ENCODE measurements at places on chromosomes 1 and 21. TPM values are rescaled to one million over a fixed set of nuclear protein-coding genes. Genes with fewer than 3 reads are reported as not detected.

Gene PALMD
- total RNA-seq = 118 TPM

Gene LCE6A
- not detected for total RNA-seq

Gene TFF1
- not detected for total RNA-seq

Gene TAS1R1
- not detected for total RNA-seq

Gene KRTAP13-2
- total RNA-seq = not detected

Gene FAM163A
- total RNA-seq = not detected

Gene TSEN15
- 25.8 TPM for total RNA-seq

Gene OR13G1
- not detected for total RNA-seq

Gene RUSC1
- 14.2 TPM for total RNA-seq

Gene DDOST
- total RNA-seq = 105 TPM

DNA sequence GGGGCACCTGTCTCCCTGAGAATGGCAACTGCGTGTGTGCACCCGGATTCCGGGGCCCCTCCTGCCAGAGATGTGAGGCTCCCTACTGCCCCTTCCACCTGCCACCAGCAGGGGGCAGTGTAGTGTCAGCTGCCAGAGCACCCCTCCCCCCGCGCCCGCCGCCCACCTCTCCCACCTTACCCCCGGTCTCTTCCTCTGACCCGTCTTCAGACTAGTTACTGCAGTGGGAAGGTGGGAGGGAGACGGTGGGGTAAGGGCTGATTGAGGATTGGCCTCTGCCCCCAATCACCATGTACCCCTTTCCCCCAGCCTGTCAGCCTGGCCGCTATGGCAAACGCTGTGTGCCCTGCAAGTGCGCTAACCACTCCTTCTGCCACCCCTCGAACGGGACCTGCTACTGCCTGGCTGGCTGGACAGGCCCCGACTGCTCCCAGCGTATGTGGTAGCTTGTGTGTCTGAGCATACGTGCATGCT is 10.1 kb upstream of the LRRC71 start:
- DNase-seq = peak; percentile 48

- no peak for DNase-seq
Measured at GRCh38 chr1:91397605-91398004, 7.0 kb downstream of the HFM1 start.

DNA sequence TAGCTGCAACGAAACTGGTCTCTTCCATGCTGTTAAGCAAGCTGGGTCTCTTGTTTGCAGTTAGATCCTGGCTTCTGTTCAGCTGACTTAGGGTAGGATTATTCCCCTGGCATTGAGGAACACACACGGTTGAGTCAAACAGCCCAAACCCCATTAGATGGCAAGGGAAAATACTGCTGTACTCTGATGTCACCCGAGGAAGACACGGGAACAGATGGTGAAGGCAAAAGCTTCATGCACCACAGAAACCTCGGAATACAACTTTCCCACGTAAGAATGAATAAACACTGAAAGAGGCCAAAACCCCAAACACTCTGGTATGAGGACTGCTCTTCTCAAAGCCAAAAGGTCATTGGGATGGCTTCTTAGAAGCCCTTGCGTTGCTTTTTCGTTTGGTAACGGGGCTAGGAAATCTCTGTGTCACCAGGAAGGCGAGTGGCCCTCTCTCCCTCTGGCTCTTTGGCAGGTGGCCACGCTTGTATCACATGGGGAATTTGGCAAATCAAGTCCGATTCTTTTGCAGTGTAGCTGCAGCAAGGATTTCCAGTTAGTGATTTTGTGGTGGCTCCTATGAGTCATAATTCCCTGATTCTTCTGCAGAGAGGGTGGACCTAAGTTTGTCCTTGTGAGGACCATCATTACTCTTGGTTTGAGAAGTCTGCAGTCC is 16.7 kb upstream of the LYST start:
- peak; percentile 79 for DNase-seq

DNA sequence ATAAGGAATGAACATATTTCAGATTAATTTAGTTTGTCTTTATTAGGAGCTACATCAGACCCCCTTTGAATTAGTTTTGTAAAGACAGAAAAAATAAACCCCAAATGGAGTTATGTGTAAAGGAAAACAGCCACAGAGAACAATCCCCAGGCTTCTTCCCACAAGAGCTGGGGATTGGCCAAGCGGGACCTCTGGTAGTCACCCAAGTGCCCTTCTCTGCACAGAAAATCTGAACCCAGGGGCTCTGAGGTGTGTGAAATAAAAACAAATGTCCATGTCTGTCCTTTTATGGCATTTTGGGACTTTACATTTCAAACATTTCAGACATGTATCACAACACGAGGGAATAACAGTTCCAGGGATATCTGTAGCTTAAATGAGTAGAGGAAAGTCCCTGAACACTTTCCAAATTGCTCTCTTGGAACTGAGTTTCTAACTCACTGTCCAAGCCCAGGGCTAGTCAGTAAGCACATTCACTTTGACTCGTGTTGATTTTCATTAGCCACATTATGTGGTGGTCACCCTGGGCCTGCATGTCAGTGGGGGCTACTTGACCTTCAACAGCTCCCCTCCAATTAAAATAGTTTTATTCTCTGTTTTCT is 22.5 kb downstream of the DPT start:
- DNase-seq = no peak

DNA sequence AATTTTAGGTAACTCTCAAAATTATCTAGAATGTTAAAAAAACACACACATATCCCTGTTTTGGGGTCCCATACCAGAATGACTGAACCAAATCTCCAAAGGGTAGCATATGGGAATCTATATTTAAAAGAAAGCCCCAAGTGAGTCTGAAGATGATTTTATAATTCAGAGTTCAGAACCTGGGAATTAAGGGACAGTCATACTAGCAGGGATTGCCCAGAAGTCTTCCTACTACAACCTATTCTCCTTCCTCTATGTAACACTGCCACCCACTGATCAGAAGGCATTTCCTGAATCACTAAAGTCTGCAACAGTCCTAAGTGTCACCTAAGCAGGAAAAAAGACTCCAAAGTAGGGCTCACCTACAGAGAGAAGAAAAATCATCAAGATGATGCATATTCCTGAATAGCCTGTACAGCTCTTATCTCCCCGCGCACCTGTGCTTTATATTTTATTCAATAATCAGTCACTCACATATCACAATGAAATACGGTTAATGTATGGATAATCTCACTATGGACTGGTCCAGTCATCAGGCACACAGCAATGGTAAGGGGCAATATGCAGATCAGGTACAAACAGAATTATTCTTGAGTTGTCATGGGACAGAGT is 4.9 kb downstream of the RGS1 start:
- peak; percentile 9 for DNase-seq

GRCh38 chr1:19179597-19180264 is 30.3 kb downstream of the UBR4 start:
- DNase-seq = no peak

DNA sequence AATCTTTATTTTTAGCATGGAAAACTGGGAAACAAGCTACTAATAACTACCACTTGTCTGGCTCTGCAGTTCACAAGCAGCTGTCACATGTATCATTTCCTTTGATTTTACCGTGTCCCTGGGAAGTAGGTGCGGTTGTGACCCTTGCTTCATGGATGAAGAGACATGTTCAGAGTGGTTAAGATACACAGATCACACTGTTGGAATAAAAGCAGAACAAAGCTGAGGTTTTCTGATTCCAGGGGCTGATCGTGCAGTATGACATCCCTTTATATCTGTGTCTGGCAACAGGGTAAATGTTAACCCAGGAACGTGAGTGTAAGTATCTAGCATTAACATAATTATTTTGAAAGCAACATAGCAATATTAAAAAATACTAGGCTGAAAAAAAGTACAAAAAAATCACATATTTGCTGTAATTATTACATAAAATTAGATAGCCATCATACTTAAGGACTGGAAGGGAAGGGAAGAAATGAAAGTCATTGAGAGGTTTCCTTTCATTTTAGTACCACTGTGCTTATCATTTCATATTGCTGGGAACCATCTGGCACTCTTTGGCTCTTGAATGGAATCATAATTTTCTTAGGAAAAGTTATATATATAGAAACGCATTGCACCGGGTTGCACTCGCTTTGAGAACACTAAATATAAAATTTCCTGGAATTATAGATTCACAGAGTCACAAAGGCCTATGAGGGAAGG is 62.8 kb upstream of the PAXBP1 start:
- no peak for DNase-seq

DNA sequence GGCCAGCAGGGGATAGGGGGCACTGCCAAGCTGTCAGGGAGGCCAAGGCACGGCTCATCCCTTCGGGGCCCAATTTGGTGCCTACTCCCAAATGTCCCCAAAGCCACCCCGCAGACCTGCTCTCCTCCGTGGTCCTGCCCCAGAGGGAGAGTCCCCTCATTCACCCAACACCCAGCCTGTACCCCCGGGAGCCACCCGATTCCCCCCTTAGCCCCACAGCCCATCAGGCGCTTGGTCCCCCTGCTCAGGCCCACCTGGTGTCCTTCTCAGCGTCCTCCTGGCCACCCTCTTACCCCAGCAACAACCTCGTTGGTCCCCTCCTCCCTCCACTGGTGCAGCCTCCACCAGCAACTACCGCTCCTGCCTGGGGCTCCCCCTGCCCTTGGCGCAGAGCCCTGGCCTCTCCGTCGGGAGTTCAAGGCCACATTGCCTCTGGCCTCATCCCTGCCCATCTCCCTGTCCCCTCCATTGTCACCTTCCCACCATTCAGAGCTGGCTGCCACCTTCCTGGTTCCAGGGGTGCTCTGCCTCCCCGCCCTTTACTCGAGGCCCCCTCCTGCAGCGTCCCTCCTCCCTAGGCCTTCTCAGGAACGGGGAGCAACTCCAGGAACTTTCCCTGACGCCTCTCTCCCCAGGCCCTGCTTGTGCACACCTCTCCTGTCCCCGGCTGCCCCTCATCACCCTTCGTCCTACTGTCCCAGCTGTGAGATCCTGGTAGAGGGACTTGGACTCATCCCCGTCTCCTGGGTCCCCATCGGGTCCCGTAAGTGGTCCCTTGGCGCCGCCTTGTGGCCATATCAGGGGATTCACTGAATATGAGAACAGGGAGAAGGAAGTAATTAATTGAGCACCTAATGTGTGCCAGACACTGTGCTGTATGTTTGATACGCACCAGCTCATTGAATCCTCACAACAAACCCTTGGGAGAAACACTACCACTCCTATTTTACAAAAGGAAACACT is 73.9 kb downstream of the RAP1GAP start:
- peak; percentile 66 for DNase-seq

- peak; percentile 64 for DNase-seq
Measured at GRCh38 chr1:15328351-15329103, 81.2 kb upstream of the EFHD2 start.

- no peak for DNase-seq
Measured at GRCh38 chr1:46676531-46676930, 4.9 kb downstream of the TEX38 start.

- no peak for DNase-seq
Measured at GRCh38 chr1:46437723-46438122, 43.6 kb downstream of the FAAH start.

DNA sequence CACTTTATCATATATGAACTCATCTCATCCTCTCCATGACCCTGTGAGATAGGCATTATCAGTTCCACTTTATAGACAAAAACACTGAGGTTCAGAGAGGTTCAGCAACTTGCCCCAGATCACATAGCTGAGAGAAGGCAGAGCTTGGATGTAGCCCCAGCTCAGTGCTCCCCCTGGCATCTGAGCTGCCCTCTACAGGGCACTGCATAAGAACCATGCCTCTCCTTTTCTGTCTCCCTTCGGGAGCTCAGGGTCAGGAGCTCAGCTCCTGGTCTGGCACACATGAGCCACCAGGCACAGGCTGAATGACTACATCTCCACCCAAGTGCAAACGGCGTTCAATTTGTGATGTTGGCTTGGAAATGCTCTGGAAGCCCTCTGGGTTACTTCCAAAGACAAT is 16.9 kb downstream of the RAB7B start:
- no peak for DNase-seq

- DNase-seq = no peak
Measured at GRCh38 chr1:37753473-37754321, 11.2 kb downstream of the EPHA10 start.

DNA sequence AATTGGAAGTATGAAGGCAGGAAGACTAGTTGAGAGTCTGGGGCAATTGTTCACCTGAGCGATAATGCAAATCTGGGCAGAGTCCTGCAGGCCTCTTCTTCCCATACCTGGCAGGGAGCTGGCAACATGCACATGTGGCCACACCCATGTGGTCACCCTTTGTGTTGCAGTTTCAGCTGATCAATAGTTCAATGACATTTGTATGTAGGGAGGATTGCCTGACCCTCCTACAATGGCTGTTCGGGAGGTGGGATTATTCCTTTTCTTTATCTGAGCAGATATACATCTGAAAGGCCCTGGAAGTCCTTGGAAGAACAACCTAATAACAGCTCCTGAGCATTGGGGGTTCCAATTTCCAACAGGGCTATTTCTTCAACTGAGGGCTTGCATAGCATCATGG is 15.2 kb upstream of the TRIM45 start:
- DNase-seq = no peak

- peak; percentile 31 for DNase-seq
Measured at GRCh38 chr1:217139513-217139912, 416.3 kb upstream of the ESRRG start.

DNA sequence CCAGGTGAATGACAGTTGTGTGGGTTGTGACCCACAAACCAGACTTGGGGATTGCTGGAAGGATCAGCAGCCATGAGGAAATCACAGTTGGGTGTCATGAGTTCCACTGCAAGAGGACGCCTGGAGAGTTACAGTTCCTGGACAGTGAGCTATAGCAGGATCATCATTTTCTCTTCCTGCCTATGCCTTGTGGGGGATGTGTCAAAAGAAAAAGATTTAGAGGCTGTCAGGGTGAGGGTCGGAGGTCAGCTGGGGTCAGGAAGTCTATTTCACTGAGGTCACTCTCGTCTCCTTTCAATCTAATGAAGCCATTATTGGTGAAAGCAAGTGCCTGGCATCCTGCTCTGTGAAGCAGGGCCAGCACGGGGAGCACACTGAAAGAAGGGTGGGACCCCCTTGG is 7.0 kb upstream of the LIN28A start:
- no peak for DNase-seq

GRCh38 chr1:14165371-14165801 is 433.1 kb upstream of the KAZN start:
- no peak for DNase-seq

- DNase-seq = no peak
Measured at GRCh38 chr1:204705888-204706837, 20.6 kb upstream of the LRRN2 start.

- no peak for DNase-seq
Measured at GRCh38 chr1:21801100-21801499, 11.0 kb upstream of the LDLRAD2 start.

GRCh38 chr1:53459321-53460175 is at the start of gene DMRTB1:
TSS of gene DMRTB1 (plus strand) at chr1:53459399. CDS start at chr1:53459454, 55 bp downstream.
- no peak for DNase-seq

GRCh38 chr1:1273209-1273511 is 494 bp downstream of the UBE2J2 start:
- no peak for DNase-seq

- DNase-seq = no peak
Measured at GRCh38 chr1:2926447-2927055, 94.7 kb upstream of the ACTRT2 start.

Data from heart right ventricle (tissue), 16 donors.